ENCODE measurements at places on chromosomes 3 and 15. TPM values are rescaled to one million over a fixed set of nuclear protein-coding genes. Genes with fewer than 3 reads are reported as not detected.

The POLR2M gene
- 522 TPM for total RNA-seq

The SCG5 gene
- total RNA-seq = 42.2 TPM

The ADAMTS17 gene
- 8.1 TPM for total RNA-seq

The CYP1A1 gene
- total RNA-seq = not detected

The GAP43 gene
- total RNA-seq = not detected

The CLSTN2 gene
- 32.2 TPM for total RNA-seq

The TGM5 gene
- not detected for total RNA-seq

The CASR gene
- not detected for total RNA-seq

The LRRC49 gene
- total RNA-seq = 20.8 TPM

The BFSP2 gene
- total RNA-seq = not detected

The BTLA gene
- not detected for total RNA-seq

The NANOGP8 gene
- total RNA-seq = not detected

The FAM174B gene
- 7.5 TPM for total RNA-seq

The CEP97 gene
- 22.4 TPM for total RNA-seq

The ARNT2 gene
- total RNA-seq = 10.4 TPM

DNA sequence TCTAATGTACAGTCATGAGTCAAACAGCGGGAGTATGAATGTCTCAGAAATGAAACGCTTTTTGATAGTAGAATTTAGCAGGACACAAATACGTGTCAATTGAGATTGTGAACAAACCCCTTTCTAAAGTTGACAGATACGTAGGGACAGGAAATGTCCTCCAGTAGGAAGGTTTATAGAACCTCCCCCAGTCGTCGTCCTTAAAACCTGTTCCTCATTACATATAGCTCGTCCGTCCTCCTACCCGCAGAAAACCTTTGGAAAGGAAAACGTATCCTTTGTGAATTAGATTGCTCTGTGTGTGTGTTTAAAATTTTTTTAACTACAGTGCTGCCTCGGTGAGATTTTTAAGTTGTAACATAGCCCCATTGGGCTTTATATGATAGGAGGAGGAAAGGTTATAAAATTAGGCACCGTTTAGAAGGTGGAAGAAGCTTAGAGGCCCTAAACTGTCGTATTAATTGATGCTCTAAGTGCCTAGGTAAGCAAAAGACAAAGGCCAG, 4.1 kb downstream of the UBE2E1 start:
- DNase-seq = no peak

DNA sequence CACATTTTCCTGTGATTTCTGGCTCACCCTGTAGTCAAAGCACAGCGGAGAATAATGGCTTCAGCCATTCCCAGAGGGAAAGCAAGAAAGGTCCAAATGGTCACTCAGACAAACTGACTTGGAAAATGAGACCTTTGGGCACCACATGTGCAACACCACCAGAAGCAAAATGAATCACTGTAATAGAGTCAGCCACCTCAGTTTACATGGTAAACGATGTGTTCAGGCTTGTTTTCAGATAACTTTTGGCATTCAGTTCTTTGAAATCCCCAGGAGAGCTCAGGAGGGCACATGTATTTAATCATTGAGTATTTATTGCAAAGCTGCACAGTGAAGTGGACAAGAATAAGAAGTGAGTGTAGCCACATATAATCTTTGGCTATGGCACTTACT, 38.4 kb upstream of the ALCAM start:
- no peak for DNase-seq

DNA sequence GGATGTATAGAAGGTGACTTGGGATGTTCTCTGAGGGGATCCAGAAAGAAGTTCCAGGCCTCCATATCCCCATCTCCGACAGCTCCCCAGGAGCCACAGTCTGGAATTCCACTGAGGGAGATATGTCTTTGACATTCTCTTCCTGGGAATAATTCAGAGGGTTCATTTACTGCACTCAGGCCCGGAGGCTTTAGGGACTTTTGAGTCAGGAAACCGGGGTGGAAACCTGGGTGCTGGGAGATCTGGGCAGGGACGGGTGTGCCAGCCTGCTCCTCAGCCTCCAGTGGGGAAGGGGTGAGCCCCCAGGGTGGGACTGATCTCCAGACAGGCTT, 147.7 kb downstream of the SMAD6 start:
- no peak for DNase-seq

- DNase-seq = no peak
These were observed 591.5 kb downstream of the ZNF385D start for GRCh38 chr3:21159543-21159906.

GRCh38 chr3:194782698-194783404, 97.2 kb downstream of the FAM43A start:
- DNase-seq = no peak

DNA sequence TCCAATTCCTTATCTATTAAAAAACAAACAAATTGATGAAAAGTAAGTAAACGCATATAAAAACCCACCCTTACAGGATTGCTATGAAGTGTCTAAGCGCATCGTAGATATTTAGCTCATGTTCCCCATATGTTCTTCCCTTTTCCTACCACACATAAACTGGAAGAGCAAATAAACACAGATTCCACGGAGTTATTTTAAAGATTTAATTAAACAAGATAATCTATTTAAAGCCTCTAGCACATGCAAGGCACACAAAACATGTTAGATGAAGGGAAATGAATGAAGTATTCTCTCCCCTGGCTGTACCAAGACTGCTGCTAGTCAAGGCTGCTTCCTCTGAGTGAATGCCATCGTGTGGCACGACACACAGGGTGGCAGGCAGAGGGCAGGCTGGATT, 78.4 kb upstream of the FGF12 start:
- DNase-seq = no peak

GRCh38 chr3:127162947-127163645, 29.8 kb upstream of the PRR23E start:
- no peak for DNase-seq

DNA sequence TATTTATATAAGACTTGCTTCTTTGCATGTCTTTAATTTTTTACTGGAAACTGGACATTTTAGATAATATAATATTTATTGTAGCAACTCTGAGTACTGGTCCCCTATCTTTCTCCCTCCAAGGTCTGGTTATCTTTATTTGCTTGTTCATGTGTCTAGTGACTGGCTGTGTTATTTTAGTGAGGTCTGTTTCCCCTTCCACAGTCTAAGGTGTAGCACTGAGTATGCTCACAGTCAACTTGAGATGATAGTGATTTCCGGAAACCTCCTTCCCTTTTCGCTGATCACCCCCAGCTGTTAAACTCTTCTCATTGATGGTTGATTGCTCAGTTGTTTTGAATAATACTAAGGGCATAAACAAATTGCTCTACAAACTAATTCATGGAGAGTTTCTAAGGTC, 37.0 kb downstream of the PCNP start:
- DNase-seq = no peak

- DNase-seq = no peak
These were observed 32.1 kb upstream of the XCR1 start for GRCh38 chr3:46059432-46059831.

GRCh38 chr15:72339777-72340177, 19.8 kb upstream of the CELF6 start:
- no peak for DNase-seq

GRCh38 chr15:100461049-100461448, 67.7 kb downstream of the CERS3 start:
- DNase-seq = no peak

DNA sequence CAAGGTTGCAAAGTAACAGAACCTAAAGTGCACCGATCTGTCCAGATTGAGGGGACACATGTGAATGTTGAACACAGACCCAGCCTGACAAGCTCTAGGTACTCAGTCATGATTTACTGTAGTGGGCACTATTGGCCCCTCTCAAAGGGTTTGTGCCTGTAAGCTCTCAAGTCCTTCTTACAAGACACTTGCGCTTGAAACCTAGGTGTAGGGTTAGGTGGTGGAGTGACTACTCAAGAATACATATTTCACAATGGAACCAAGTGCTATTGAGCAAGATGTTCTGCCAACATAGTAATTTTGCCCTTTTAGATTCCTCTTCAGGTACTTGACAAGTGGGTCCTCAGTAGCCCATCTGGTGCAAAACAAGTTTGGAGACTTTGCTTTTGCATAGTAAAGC, 169.9 kb downstream of the AKAP13 start:
- no peak for DNase-seq

DNA sequence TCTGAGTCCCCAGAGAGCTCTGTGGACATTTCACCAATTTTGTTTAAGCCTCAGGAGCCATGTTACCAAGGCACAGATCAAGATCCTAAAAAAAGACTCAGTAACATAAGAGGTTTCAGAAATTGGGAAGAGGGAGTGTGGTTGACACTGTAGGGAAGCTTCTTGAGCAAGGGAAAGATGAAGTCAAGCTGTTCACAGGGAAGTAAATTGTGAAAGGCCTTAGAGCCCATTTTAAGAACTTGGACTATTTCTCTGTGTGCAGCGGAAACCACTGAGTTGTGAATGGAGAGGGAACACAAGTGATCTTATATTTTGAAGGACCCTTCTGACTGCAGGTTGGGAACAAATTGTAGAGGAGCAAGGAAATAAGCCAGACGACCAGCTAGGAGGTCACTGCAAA, 18.7 kb downstream of the BCL2A1 start:
- DNase-seq = no peak

- no peak for DNase-seq
These were observed 37.3 kb downstream of the USF3 start for GRCh38 chr3:113659101-113659541.

- no peak for DNase-seq
These were observed 13.9 kb downstream of the MEX3B start for GRCh38 chr15:82031871-82032270.

- no peak for DNase-seq
These were observed 12.4 kb downstream of the GNAI2 start for GRCh38 chr3:50248387-50248786.

- DNase-seq = no peak
These were observed 32.3 kb upstream of the ATP1B3 start for GRCh38 chr3:141844108-141844507.

DNA sequence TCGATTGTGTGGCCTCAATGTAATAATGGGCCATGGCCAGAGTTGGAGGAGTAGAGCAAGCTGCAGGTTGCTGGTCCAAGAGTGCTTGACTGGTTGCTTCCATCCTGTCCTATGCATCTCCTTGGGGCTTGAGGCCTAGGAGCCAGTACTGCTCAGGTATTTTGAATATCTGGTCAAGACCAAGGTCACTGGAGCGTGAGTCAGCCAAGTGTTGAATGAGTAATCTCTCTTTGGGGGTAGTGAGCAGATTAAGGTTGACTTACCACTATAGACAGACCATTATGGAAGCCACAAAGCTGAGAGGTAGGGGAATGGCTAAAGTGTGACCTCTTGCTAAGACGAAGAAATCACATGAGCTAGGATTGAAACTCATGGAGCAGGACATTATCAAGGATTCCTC, 9.4 kb upstream of the PARP6 start:
- DNase-seq = no peak

GRCh38 chr3:147653367-147653923, 244.3 kb downstream of the ZIC1 start:
- DNase-seq = no peak

DNA sequence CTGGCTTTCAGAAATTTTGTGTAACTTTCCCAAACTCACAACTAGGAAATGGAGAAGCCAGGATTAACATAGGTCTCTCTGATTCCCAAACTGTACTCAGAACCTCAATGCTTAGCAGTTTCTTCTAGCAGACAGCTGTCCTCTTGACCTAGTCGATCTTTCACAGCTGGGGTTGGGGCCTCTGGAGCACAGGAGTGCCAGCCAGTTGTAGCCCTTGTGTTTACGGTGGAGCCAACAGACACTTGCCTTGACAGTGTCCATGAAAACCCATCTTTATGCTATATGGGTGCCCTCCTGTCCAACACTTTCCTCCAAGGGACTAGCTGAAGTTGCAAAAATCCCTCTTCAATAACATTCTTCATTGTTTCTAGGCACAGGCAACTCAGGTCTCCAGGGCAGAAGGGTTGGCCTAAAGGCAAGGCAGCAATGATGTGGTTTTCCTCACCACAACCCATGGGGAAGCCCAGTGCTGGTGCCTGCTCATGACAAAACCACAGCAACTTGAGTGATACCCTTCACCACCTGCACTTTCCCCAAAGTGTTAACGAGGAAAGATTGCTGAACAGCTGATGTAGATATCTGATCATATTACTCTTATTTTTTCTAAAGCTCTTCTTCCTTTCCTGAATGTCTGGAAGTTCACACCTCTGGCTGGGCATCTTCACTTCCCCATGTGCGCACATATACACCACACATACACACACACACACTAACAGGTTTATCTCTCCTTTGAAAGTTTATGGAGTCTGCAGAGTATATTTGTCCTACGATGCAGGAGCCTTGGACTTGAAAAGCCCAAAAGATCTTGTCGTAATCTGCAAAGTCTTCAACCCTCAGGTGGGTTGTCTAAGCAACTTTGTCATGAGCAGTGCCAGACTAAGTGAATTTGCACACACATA, 11.0 kb upstream of the KNG1 start:
- DNase-seq = no peak

DNA sequence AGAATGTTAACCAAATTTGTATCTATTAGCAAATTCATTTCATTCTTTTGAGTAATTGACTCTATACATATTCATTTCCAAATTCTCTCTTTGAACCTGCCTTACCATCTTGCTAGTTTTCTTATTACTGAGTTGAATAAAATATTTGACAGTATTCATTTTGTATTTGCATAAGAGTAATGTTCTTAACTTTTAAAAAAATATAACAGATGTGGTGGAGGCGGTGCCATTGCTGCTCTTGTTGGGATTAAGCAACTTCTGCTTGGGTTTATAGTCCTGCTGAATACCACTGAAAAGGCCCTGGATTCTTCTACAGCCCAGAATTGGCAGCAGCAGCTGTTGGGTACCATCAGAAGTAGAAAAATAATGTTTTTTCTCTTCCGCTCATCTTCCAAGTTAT, 148.9 kb upstream of the PEX5L start:
- no peak for DNase-seq

GRCh38 chr15:71775856-71776255, 34.5 kb upstream of the NR2E3 start:
- DNase-seq = no peak

DNA sequence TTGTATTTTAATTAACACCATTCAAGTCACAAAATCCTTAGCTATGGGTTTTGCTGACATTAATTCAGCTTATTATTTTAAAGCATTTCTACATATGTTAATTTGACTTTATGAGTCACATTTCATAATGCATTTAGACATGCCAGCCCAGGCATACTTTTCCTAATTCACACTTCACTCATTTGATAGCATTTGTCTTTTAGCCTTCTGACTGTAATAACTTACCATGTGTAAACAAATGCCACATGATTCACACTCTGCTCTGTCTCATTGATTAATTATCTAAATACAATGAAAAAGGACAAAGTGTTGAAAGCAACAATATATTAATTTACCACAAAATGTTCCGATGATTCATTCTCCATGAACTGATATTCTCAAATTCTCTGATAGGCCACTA, 927.8 kb upstream of the EPHA6 start:
- no peak for DNase-seq

DNA sequence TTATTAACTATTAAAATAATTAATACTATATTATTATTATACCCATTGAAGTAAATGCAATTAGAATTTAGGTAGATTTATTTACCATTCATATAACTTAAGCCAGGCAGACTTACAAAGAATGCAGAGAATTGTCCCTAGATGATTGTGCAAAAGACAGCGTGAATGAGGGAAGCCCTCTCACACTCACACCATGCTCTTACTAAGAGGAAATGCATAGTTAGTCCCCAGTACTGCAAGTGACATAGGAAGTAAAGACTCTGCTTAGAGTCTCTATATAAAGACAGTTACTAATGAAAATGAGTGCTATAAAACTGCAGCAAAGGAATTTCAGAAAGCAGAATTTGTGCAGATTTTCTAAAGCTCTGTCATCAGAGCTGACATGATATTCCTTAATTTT, 270.4 kb downstream of the ZBBX start:
- DNase-seq = no peak

Data from uterus (tissue), 4 donors.